Activated CD4-positive, alpha-beta memory T cell treated with anti-CD3 and anti-CD28 coated beads for 36 hours (primary cell): ENCODE measurements at places on chromosomes 6 and 20. TPM values are rescaled to one million over a fixed set of nuclear protein-coding genes. Genes with fewer than 3 reads are reported as not detected.

- no peaks in the 10 kb centered on the region for H3K4me1 ChIP-seq
- H3K27me3 ChIP-seq: no peaks in the 10 kb centered on the region
- H3K36me3 ChIP-seq: no peaks in the 10 kb centered on the region
- DNase-seq: no peak
- H3K27ac ChIP-seq: no peak overlapping the region
Observed at GRCh38 chr6:55953335-55953734, 77.9 kb upstream of the BMP5 start.

SLC17A5 gene
- total RNA-seq: 5.1 TPM

- DNase-seq: peak; percentile 38
- no peak overlapping the region for H3K4me3 ChIP-seq
- peak overlapping the region; percentile 88 for H3K27ac ChIP-seq
- H3K4me1 ChIP-seq: peaks cover 26% of the 10 kb centered on the region
Observed at GRCh38 chr20:1587781-1588532, 30.5 kb upstream of the SIRPD start.

DNA sequence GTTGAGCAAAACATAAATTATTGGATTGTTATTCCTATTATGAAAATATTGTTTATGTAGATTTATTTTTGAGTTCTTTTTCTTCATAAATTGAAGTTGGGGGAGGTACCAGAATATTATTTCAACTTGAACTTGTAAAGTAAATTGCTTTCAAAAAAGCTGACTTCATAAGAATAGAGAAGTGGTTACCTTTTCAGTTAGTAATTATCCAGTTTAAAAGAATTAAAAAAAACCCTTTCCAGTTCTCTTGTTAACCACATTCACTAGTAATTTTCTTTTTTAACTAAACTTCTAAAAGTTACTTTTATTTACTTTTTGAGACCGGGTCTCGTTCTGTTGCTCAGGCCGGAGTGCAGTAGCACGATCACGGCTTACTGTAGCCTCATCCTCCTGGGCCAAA, 124.3 kb downstream of the CDKAL1 start:
- H3K36me3 ChIP-seq: peaks cover 13% of the 10 kb centered on the region
- no peaks in the 10 kb centered on the region for H3K27me3 ChIP-seq
- H3K4me1 ChIP-seq: peaks cover 5% of the 10 kb centered on the region
- no peak overlapping the region for H3K4me3 ChIP-seq
- no peak overlapping the region for H3K27ac ChIP-seq
- no peak for DNase-seq

GRCh38 chr6:141752677-141753076, 380.0 kb upstream of the GJE1 start:
- no peak for DNase-seq
- no peak overlapping the region for H3K27ac ChIP-seq
- no peak overlapping the region for H3K4me3 ChIP-seq
- H3K27me3 ChIP-seq: no peaks in the 10 kb centered on the region
- H3K4me1 ChIP-seq: peaks cover 12% of the 10 kb centered on the region

- H3K4me3 ChIP-seq: no peak overlapping the region
- no peak overlapping the region for H3K27ac ChIP-seq
- no peak for DNase-seq
Observed at GRCh38 chr6:122969999-122970533, 26.0 kb upstream of the CLVS2 start.

- H3K4me3 ChIP-seq: no peak overlapping the region
- no peaks in the 10 kb centered on the region for H3K27me3 ChIP-seq
- no peaks in the 10 kb centered on the region for H3K4me1 ChIP-seq
- no peaks in the 10 kb centered on the region for H3K36me3 ChIP-seq
- H3K27ac ChIP-seq: no peak overlapping the region
Observed at GRCh38 chr6:24078200-24078599, 47.8 kb upstream of the NRSN1 start.

DNA sequence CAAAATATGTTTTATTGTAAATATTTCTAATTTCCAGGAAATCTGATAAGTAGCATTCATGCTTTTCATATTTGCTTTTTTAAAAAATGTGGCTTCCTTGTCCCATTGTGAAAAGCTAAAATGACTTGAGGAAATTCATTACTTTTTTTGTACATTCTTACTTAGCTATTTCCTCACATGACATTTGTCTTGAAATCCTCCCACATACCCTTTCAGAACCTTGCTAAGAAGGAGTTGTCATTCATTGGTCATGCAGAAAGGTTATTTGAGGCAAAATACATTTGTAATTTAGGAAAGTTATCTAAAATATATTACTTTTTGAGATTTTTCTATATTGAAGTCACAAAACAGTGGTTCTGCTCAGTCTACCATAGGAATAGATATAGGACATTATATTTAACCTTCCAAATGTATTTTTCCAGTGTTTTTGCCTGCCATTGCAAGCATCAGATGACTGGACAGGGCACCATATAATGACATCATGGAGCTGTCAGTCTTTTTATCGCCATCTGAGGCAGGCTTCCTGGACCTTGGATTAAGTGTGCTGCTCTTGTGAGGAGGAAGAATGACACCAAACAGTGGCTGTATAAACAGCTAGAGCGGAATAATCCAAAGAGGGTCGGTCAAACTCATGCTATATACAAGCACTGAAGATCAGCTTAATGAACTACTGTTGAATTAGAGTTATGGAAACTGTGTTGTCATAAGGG, 109.4 kb upstream of the HCRTR2 start:
- no peaks in the 10 kb centered on the region for H3K27me3 ChIP-seq
- DNase-seq: no peak
- no peaks in the 10 kb centered on the region for H3K4me1 ChIP-seq
- no peaks in the 10 kb centered on the region for H3K36me3 ChIP-seq
- no peak overlapping the region for H3K27ac ChIP-seq
- H3K4me3 ChIP-seq: no peak overlapping the region

MICB gene
- total RNA-seq: 21.1 TPM

- H3K4me3 ChIP-seq: peak overlapping the region; percentile 11
- peak; percentile 73 for DNase-seq
- H3K27ac ChIP-seq: peak overlapping the region; percentile 66
- no peaks in the 10 kb centered on the region for H3K36me3 ChIP-seq
Observed at GRCh38 chr6:21438237-21438985, 155.1 kb upstream of the SOX4 start.

DNA sequence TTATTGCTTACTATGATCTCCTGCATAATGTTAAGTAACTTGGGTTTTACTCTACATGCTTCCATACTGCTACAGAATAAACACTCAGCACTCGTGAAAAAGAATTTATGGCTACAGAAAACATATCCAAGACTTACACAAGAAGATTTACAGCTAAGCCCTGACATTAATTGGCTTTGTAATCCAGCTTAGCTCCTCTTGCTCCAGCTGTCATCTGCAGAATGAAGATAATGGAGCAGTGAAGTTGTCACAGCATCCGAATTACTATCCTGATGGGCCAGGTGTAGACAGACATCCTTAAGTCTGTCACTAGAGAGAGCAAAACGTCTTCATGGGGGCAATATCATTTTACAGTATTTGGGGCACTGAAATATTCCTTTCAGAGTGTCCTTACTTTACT, 155.3 kb downstream of the PRKN start:
- H3K36me3 ChIP-seq: peaks cover 4% of the 10 kb centered on the region
- no peaks in the 10 kb centered on the region for H3K4me1 ChIP-seq
- DNase-seq: no peak

DNA sequence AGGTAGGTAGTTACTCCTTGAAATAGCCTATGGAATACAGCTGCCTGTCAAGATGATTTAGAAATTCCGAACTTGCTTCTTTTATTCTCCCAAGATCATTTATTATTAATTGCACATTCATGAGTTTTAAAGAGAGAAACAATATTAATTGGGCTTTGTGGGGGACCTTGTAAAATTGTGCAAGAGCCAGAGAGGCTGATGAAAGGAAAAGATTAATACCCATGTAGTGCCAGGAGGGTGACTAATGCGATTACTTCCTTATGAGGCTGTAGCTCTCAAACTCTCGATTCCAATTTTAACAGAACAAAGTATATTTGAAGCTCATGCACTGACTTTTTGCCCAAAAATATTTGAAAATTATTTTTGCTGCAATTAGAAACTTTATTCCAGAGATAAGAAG, 423.8 kb upstream of the ID4 start:
- H3K27me3 ChIP-seq: no peaks in the 10 kb centered on the region
- no peak overlapping the region for H3K27ac ChIP-seq
- H3K4me1 ChIP-seq: no peaks in the 10 kb centered on the region
- DNase-seq: no peak

HRH3 gene
- total RNA-seq: not detected

GRCh38 chr6:109738667-109739066, 47.6 kb downstream of the FIG4 start:
- no peak for DNase-seq
- H3K4me1 ChIP-seq: no peaks in the 10 kb centered on the region
- H3K36me3 ChIP-seq: peaks cover 29% of the 10 kb centered on the region
- no peak overlapping the region for H3K27ac ChIP-seq
- H3K27me3 ChIP-seq: no peaks in the 10 kb centered on the region

DNA sequence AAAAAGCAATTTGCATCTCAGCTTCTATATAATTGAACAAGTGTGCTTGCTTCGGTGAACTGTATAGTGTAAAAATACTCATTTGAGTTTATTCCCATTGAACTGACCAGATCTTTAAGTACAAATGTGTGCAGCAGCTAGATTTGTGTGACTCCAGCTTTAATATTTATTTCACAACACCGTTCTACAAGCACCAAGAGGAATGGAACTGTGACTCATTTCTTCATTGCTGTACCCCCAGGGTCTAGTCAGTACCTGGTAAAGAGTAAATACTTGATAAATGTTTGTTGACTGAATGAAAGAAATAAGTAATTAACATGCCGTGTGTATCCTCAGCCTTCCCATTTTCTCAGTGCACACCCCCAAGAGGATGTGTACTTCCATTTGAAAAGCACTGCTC, 464.8 kb downstream of the CBLN4 start:
- no peak for DNase-seq
- no peaks in the 10 kb centered on the region for H3K4me1 ChIP-seq
- H3K27ac ChIP-seq: no peak overlapping the region
- no peaks in the 10 kb centered on the region for H3K27me3 ChIP-seq

GRCh38 chr6:106413016-106413415, 52.5 kb downstream of the CRYBG1 start:
- no peak overlapping the region for H3K4me3 ChIP-seq
- H3K4me1 ChIP-seq: no peaks in the 10 kb centered on the region
- H3K27me3 ChIP-seq: peaks cover 9% of the 10 kb centered on the region
- no peak for DNase-seq

TRIM31 gene
- not detected for total RNA-seq

DNA sequence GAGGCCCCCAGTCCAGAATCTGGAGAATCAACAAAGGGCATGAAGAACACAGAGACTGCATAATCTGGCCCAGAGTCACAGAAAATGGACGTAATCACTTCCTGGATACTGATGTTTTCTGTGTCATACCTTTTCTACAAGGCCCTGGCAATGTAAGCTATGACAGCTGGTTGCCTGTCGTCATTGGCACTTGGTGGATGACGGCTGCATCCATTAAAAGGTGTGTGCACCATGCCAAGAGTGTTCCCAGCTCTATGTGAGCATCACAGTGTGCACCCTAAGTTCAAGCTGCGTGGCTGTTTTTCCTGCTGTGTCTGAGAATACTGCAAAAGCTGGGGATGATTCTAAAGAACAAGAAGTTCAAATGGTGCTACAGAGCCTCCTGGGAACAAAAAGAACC, 275.2 kb upstream of the CNR1 start:
- no peak overlapping the region for H3K4me3 ChIP-seq
- H3K27me3 ChIP-seq: peaks cover 2% of the 10 kb centered on the region
- no peak for DNase-seq
- H3K36me3 ChIP-seq: no peaks in the 10 kb centered on the region
- no peak overlapping the region for H3K27ac ChIP-seq

- peaks cover 2% of the 10 kb centered on the region for H3K4me1 ChIP-seq
- H3K27ac ChIP-seq: no peak overlapping the region
- H3K27me3 ChIP-seq: peaks cover 4% of the 10 kb centered on the region
- DNase-seq: no peak
- H3K36me3 ChIP-seq: no peaks in the 10 kb centered on the region
- no peak overlapping the region for H3K4me3 ChIP-seq
Observed at GRCh38 chr6:33747823-33748222, 1.1 kb upstream of the IP6K3 start.

DNA sequence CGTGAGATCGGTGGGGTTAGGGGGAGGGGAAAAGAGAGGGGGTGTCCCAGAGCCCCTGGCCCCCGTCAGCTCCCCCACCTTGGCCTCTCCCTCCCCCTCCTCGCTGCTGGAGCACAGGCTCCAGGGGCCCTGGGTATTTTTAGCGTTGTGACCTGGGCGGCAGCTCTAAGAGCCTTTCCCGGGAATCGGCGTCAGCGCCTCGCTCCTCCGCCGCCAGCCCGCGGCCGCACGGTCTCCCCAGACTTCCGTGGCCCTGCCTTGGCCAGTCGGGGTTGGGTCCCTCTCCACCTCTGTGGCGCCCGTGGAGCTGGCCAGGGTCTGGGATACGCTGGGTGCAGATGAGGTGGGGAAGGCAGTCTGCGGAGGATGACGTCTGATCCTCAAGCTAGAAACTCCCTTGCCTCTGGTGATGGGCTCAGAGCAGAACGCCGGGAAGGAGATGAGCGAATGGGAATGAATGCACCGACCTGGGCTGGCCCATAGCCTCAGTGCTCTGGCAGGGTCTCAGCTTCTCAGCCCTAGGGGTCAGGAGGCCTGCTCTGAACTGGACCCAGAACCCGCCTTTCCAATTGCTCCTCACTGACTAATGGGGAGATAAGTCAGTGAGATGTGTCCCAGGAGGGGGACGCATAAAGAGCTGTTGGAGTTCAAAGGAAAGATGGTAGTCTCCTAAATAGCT, 883 bp upstream of the DBNDD2 start:
- H3K27me3 ChIP-seq: peaks cover 2% of the 10 kb centered on the region
- peak overlapping the region; percentile 78 for H3K4me3 ChIP-seq
- H3K4me1 ChIP-seq: peaks cover 13% of the 10 kb centered on the region
- peak overlapping the region; percentile 54 for H3K27ac ChIP-seq
- DNase-seq: no peak

DNA sequence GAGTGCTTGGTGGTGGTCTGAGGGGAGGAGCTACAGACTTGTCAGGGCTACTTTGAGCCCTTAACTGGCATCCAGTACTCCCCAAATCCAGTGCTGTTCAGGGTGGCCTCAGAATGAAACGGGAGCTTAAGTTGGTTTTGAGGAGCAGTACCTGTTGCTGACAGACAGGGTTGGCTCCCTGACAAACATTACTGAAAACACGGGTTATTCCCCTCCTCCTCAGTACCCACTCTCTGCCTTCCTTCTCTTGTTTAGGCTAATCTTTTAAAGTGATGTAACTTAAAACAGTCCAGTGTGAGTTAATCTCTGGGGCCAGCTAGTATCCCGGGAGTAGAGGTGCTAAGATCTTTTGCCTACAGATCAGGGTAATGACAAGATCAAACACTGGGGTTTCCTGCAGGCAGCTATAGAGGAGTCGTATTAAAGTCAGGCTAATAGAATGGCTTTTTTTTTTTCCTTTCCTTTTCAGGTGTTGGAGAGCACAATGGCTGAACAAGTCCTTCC, 3.7 kb downstream of the TNFAIP3 start:
- H3K4me1 ChIP-seq: peaks cover 27% of the 10 kb centered on the region
- DNase-seq: peak; percentile 82
- peak overlapping the region; percentile 91 for H3K4me3 ChIP-seq
- H3K36me3 ChIP-seq: peaks cover 81% of the 10 kb centered on the region
- peak overlapping the region; percentile 93 for H3K27ac ChIP-seq
- no peaks in the 10 kb centered on the region for H3K27me3 ChIP-seq
